ENCODE measurements at places on chromosomes 2 and 18.
A peak's percentile ranks its signal among the peaks of the same experiment; 100 is the strongest.

GRCh38 chr2:168427451-168427850 is 28.6 kb upstream of the CERS6 start:
- DNase-seq = peak; percentile 96

DNA sequence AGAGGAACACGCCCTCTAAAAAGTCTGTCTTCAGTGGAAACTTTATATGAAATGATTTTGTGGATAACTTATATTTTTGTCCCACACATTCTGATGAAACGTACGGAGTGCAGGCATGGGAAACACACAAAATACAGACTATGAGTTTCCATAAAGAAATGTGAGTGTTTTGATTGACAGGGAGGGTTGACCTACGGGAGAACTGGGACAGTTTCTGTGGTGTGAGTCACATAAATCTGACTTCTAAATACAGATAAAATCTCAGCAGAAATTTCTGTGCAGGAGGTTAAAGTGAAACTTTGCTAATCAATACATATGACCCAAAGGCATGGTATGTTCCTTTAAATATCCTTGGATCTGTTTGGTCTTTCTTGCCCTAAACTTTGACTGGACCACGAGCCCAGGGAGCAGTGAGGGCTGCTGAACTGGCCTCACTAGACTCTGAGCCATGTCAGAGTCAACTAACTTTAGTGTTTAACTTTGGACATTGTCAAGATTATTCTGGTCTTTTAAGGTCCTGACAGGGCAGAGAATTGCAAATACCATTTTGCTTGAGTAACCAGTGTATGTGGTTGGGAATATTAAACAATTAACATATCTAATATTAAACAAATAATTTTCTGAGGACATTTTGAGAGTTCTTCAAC is 206.9 kb upstream of the LYPD1 start:
- no peak for DNase-seq

DNA sequence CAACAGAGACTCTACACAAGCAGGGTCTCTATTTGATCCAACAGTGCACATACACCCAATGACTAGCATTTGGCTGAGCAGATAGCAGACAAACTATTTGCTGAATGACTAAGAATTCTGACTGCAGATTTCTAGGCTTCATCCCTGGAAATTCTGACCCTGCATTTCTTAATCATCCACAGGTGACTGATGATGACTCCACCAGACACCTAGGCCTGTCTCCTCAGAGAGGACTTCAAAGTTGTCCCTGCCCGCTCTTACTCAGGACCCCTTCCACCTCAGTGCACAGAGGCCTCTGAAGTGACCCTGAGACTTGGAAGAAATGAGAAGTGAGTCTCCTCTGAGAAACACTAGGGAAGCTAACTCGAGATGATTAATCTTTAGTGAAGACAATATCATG is 51.3 kb downstream of the SEPTIN10 start:
- DNase-seq = no peak

- no peak for DNase-seq
These were observed 88.7 kb upstream of the LCLAT1 start for GRCh38 chr2:30358351-30358750.

DNA sequence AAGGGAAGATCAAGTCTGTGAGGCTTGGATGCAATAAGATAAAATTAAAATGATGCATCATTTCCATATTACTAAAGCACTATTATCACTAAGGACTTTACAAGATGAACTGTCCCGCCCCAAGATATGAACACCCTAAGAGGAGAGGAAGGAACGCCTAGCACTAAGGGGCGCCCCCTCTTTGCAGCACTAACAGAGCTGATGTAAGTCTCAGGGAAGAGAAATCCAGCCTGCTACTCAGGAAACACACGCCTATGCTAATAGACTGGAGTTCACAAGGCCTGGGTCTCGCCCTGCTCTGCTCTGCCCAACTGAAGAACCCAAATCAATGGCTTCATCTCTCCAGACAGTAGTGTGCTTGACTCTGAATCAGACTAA is 6.1 kb downstream of the INO80C start:
- DNase-seq = peak; percentile 49

GRCh38 chr18:40168026-40168425 is 1787.0 kb upstream of the PIK3C3 start:
- no peak for DNase-seq

- no peak for DNase-seq
These were observed 251.5 kb upstream of the FN1 start for GRCh38 chr2:215687149-215688031.

DNA sequence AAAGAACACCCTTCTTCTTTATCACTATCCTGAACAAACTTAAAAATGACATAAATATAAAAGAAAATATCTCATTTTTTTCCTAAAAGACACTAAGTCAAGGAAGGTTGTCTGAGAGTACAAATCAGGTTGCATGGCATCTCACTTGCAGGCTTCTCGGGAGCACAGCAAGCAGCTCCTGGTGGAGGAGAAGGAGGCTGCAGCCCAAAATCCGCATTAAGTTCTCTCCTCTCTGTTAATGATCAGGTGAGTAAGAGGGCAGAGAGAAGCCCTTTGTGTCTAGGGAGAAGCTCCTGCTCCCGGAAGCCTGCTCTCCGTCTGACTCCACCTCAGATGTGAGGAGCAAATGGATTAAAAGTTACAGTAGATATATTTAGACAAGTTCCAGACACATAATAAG is 35.0 kb upstream of the DOK6 start:
- DNase-seq = no peak

GRCh38 chr2:53512071-53512826 is 255.4 kb upstream of the CHAC2 start:
- DNase-seq = no peak

GRCh38 chr2:240149943-240150784 is 9.7 kb upstream of the OTOS start:
- DNase-seq = peak; percentile 22

- DNase-seq = no peak
These were observed 32.2 kb downstream of the MTERF4 start for GRCh38 chr2:241069821-241070281.
